ENCODE measurements at places on chromosomes 2 and 18. TPM values are rescaled to one million over a fixed set of nuclear protein-coding genes. Genes with fewer than 3 reads are reported as not detected.

TSGA10 gene
- 3.8 TPM for total RNA-seq

PDE1A gene
- total RNA-seq: 34.9 TPM

SLC4A3 gene
- 14.7 TPM for total RNA-seq

DARS1 gene
- 89.0 TPM for total RNA-seq

All from fibroblast of the aortic adventitia (primary cell).